NCI-H187 treated with DMSO at 0.1 percent for 48 hours (cell line): ENCODE measurements at places on chromosomes 2 and 18.

DNA sequence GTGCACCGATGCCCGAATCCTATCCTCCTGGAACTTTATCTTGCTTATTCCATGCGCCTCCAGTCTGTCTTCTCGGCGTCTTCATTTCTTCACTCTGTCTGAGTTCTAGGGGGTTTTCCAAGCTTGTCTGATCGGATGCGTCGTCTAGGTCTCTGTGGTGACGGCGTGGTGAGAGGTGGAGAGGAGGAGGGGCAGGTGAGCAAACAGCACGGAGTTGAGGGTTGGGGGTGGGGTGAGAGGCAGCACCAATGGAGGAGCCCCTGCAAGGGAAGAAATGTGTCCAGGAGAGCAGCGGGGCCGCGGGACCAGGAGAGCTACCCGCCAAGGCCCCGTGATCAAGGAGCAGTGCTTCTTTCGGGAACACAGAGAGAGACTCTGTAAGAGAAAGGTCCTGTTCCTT is 131.3 kb upstream of the TWIST2 start:
- DNase-seq: no peak

GRCh38 chr2:110678457-110679336 is 834 bp upstream of the BUB1 start:
- DNase-seq: no peak

DNA sequence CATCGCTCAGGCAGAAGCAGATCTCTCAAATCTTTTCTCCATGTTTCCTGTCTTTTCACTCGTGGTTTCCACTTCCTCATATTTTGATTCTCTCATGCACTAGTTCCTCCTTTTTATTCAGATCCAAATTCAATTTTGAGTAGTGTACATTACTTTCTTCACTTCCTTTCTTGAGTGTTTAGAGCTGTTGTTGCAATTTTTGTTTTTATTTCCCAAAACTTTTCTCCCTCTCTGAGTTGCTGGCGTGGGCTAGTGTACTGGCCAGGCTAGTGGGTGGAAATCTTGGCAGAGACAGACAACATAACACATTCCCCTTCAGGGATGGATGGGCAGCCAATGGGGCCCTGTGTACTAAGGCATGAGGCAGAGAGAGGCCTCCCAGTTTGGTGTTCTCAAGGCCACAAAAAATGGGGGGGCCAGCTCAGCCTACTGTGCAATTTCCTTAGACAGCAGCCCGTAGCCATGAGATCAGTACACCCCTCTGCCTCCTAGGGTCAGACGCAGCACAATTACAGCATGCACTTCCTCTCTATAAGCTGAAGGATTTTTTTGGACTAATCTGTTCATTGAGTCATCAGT is 145.1 kb upstream of the PID1 start:
- DNase-seq: no peak

DNA sequence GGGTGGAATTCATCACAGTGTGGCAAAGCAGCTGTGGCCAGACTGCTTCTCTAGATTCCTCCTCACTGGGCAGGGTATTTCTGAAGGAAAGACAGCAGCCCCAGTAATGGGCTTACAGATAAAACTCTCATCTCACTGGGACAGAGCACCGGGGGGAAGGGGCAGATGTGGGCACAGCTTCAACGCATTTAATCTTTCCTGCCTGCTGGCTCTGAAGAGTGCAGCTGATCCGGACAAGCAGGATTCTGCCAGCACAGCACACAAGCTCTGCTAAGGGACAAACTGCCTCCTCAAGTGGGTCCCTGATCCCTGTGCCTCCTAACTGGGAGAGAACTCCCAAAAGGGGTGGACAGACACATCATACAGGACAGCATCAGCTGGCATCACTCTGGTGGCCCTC is 779.9 kb upstream of the CNTNAP5 start:
- no peak for DNase-seq

DNA sequence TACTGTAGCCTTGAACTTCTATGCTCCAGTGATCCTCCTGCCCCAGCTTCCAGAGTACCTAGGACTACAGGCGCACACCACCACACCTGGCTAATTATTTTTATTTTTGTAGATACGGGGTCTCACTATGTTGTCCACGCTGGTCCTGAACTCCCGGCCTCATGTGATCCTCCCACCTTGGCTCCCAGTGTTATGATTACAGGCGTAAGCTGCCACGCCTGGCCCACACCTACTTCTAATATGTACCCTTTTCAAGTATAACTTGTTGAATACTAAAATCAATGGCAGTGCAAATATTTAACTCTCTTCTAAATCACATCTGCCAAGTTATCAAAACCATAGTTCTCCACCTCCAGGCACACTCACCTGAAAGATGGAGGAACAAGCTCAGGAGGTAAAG is 58.7 kb downstream of the ITSN2 start:
- DNase-seq: no peak

DNA sequence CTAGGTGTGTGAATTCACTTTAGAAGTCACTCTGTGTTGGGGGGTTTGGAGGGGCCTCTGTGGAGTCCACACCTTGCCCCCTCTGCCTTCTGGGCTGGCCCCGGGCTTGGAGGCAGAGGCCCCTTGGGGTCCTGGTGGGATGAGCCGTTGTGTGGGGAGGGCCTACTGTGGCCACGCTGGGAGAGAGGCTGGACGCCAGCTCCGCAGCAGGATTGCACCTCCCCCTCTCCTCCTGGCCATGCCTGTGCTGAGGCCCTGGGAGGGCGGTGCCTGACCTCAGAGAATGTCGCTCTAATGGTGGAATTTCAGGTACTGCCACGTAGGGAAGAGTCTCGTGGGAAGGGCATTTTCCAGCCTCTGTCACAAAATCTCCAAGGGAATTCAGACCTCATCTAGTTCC is 237.0 kb downstream of the ATAD2B start:
- no peak for DNase-seq

DNA sequence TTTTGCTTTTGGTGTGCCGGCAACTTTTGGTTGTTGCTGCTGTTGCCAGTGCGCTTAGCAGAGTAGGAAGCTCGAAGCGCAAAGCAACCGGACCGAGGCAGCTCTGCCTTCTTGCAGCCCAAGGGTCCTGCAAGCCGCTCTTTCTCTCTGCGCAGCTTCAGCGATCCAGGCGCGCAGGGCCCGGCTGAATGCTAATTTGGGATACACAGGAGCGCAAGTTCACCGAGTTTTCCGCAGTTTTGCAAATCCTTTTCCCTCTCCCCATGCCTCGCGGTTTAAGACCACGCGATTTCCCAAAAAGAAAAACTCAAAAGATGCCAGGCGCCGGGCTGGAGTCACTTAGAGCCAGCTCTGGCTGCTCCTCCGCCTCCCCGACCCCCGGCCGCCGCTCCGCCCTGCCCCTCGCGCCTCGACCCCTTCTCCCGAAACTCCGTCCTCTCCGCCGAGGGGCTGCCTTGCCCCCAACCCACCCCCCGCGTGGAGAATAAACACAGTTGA is 13.5 kb upstream of the SIX3 start:
- DNase-seq: no peak

GRCh38 chr2:100178085-100178788 is 35.8 kb upstream of the AFF3 start:
- DNase-seq: no peak

GRCh38 chr2:218082586-218083351 is 13.7 kb downstream of the RUFY4 start:
- no peak for DNase-seq

DNA sequence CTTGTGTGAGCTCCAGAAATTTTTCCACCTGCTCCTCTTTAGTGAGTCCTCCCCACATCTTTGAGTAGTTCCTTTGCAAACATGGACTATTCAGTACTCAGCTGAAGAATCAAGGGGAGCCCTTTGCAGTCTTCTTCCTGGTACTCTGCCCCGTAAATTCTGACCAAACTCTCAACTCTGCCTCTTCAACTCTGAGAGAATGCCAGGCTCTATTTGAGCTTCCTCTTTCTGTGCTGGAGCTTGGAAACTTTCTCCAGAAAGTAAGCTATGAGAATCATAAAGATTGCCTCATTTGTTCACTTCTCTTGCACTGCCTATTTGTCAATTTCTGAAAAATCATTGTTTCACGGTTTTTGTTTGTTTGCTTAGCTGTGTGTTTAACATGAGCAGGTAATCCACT is 7.4 kb upstream of the STAT4 start:
- no peak for DNase-seq

- no peak for DNase-seq
Observed at GRCh38 chr18:49021433-49022129, 70.8 kb upstream of the SMAD7 start.

DNA sequence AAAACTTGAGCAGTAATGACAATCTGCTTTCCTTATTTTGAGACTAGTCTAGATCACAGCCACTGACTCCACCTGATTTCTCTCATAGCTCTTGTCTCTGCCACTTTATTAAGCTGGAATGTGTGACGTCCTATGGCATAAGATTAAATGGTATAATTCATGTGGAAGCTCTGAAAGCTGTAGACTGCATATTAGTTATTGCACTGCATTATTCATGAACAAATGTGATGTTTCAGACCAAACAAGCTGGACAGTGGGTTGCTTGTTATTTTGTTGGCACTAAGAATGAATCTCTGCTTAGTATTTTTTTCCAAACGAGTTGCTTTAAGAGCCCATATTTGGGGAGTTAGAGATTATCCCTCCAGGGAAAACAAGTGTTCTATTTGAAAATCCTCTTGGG is 1218.5 kb downstream of the SUCLG1 start:
- DNase-seq: no peak

DNA sequence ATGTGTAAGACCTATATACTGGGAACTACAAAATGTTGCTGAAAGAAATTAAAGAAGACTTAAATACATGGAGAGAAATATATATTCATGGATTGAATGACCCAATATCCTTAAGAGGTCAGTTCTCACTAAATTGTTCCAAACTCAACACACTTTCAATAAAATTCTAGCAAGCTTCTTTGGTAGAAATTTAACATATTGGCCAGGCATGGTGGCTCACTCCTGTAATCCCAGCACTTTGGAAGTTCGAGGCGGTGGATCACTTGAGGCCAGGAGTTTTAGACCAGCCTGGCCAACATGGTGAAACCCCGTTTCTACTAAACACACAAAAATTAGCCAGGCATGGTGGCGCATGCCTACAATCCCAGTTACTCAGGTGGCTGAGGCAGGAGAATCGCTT is 33.6 kb upstream of the MYCN start:
- DNase-seq: no peak
